ENCODE measurements at places on chromosomes 13 and 19.

DNA sequence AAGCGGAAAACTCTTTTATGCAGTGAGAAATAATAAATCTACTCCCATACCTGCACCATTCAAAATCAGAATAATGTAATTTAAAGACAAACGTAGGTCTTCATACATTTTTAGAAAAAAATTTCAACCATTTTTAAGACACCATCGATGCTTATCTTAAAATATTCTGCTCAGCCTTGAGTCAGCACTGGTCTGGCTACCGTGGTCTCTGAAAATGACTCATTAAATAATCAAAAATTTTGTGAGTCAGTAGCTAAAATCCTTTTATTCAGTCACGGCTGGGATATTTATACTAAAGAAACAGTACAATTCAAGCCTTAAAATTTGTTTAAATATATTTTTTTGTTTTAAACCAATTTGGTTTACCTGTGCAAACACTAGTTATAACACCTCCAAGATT, 2862.8 kb upstream of the PCDH20 start:
- no peak for DNase-seq

DNA sequence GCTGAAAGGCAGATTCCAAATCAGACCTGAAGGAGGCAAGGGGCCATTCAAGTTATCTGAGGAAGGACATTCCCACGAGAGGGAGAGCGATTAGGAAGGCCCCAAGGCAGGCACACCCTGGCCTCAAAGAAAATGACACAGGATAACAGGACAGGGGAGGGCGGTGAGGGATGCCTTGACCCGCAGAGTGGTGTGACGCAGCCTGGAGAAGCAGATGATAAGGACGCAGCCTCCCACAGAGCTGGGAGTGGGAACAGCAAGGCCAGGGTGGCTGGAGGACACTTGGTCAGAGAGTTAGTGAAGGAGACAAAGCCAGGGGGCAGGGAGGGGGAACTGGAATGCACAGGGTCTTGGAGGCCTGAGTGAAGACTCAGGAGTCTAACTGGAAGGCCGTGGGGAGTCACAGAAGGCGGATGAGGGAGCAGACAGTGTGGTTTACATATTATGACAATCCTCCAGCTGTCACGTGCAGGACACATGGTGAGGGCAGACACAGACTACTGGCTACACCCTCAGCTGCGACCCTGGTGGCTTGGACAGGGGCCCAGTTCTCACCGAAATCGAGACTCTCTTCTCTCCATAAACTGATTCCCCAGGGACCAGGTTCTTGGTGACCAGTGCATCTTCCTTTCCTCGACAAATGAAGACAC, 5.8 kb upstream of the DYRK1B start:
- DNase-seq, result no peak

DNA sequence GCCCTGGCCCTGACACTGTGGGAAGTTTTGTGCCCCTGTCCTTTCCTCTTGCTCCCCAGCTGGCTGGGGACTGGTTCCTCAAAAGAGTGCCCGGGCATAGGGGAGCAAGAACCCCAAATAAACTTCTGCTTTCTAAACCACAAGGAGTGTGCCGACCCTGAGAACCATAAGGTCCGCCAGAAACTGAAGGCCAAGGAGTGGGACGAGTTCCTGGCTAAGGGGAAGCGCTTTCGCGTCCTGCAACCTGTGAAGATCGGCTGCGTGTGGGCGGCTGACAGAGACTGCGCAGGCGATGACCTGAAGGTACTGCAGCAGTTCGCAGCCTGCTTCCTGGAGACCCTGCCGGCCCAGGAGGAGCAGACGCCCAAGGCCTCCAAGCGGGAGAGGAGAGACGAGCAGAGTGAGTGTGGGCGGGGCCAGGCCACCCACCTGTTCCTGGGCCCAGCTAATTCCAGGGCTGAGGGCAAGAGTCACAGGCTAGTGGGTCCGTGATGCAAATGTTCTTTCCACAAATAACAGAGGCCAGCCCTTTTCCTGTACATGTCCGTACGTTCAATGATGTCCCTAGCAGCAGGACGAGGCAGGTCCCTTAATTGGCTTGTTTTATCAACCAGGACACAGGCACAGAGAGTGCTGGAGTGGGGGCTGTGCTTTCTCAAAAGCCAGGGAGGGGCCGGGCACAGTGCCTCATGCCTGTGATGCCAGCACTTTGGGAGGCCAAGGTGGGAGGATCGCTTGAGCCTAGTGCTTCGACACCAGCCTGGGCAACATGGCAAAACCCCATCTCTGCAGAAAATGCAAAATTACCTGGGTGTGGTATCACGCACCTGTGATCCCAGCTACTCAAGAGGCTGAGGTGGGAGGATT, 25.6 kb downstream of the UBXN6 start:
- DNase-seq, result no peak

- no peak for DNase-seq
Measured at GRCh38 chr13:80074811-80075210, 266.1 kb downstream of the SPRY2 start.

DNA sequence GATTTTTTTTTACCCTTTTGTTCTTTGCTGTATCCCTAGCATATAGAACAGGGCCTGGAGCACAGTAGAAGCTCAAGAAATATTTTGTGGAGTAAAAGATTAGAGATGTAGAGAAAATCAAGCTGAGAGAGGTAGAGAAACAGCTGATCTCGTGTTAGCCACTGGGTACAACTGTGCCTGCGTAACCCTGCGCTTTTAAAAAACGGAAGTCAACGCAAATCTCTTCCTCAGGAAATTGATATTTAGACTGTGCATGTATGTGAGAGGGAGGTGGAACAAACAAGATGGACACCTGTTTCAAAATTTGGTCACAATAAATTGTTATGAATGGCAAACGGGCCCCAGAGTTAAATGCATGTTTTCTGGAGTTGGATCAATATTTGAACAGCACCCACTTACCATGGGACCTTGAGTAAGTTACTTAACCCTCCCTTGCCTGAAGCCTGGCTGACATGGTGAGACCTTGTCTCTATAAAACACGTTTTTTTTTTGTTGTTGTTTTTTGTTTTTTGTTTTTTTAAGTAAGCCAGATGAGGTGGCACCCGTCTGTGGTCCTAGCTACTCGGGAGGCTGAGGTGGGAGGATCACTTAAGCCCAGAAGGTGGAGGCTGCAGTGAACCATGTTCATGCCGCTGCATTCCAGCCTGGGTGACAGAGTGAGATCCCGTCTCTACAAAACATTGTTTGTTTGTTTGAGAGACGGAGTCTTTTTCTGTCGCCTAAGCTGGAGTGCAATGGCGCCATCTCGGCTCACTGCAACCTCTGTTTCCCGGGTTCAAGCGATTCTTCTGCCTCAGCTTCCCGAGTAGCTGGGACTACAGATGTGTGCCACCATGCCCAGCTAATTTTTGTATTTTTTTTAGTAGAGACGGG, 3.3 kb upstream of the EPOR start:
- no peak for DNase-seq

DNA sequence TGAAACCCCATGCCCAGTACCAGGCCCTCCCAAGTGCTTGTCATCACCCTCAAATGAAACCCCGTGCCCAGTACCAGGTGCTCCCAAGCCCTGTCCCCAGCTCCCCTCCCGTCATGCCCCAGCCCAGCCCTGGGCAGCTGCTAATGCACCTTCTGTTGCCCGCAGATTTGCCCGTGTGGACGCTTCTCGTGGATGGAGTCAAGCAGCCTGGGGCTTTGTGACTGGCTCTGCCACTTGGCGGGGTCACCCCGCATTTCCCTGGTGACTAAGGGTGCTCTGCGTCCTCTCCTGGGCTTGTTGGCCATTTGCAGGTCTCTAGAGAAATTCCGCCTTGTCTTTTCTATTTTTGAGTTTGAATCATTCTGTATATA, 82.7 kb downstream of the ATP11A start:
- DNase-seq, result no peak

DNA sequence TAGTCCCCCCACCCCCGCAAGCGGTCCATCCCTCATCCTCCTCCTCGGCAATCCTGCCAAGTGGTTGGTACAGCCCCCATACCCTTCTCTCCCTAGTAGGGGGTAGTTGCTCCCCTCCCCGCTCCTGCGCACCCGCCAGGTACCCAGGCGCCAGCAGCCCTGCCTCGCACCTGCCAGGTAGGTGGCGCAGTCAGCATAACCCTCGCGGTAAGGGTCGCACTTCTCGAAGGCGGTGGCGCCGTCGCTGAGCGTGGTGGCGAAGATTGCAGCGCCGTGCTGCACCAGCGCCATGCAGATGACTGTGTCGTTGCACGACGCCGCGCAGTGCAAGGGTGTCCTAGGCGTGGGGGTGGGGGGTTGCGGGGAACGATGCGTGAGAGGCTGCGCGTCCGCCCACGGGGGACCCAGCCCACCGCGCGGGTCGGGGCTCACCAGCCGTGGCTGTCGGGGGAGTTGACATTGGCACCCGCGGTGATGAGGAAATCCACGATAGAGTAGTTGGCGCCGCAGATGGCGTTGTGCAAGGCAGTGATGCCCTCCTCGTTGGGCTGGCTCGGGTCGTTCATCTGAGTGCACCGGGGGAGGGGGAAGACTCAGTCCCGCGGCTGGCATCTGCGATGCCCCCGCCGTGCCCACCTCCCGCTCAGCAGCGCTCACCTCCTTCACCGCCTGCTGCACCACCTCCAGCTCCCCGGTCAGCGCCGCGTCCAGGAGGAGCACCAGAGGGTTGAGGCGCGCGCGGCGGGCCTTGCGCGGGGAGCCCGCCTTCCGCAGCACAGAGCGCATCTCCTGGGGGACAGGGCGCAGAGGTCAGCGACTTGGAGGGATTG, 15.2 kb upstream of the ERCC2 start:
- no peak for DNase-seq

DNA sequence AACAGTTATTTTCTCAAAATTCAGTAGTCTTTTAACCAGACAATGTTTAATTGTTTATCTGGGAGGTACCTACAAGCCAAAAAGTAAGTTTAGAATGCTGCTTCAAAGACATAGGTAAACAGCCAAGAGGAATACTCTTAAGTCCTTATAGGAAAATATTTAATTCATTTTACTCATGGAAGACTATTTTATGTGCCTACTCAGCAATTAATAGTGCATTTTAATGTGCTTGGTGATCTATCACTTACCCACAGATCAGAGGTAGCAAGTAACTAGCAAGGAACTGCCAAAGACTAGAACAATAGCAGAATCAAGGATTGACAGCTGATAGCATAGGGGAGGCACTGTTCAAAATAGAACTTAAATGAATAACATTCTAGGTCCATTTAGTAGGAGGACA, 60.4 kb downstream of the DNAJC15 start:
- DNase-seq, result no peak

DNA sequence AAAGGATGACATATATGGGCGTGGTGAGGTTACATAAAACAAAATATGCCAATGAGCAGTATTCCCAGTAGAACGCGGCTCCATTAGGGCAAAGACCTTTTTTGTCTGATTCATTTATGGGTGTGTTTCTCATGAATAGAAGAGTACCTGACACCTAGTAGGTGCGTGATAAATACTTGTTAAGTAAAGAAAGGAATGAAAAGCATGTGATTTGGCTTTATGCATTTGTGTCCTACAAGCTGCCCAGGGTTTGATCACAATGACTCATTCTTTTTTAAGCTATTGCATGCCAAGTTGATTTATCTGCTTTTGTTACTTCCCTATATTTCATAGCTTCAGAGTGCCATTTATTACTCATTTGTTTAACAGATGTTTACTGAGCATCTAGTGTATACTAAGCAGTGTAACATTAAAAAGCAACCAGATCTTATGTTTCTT, 19.1 kb upstream of the KCTD4 start:
- no peak for DNase-seq

DNA sequence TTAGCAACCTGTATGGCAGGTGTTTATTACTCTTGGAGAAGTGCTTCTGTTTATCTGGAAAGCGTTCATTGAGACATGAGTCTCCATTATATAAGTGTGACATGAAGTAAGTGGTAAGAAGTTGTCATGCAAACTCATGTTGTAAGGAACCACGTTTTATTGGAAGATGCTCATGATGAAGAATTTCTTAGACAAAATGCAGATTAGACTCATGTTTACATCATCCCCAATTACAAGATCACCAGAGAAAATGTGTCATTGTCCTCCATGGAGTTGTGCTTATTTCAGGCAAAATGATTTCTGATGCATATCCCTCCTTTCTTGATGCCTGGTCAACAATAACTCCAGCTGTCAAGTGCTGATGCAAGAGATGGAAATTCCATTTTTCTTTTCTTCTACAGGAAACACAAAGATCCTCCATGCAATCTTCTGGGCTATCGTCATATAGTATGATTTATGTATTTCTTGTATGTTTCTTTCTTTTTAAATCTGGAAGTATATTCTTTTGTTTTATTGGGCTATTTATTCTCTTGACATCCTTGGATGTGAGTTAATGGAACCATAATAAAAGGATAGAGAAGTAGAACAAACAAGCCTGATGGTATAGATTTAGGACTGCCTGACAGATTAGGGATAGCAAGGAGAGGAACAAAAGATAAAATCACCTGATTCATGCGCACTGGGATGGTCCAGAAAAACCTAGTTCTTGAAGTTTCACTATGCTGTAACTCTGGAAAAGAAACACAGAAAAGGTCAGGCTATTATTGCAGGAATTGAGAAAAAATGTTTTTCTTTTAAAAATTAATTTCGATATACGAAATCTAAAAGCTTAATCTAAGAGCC, 50.7 kb upstream of the DIAPH3 start:
- DNase-seq, result no peak

DNA sequence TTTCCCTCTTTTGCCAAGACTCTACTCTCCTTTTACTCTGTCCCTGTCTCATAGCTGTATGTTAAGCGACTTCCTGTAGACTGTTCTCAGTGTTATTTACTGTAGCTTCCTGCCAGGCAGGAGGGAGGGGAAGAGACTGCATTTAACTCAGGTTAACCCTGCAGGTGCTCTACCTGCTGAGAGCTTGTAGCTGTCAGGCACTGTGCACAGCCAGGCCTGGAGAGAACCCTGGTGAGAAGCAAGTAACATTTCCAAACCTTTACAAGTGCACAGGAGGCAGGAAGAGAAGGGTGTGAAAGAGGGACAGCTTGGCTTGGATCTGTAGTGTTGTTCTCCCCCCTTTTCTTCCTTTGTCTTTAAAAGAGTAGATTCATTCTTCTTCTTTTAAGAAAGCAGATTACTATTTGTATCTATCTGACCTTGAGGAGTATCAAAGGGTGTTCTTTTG, 167.1 kb downstream of the LMO7 start:
- DNase-seq, result no peak

GRCh38 chr13:29597706-29598105, 2.2 kb upstream of the SLC7A1 start:
- DNase-seq, result no peak

DNA sequence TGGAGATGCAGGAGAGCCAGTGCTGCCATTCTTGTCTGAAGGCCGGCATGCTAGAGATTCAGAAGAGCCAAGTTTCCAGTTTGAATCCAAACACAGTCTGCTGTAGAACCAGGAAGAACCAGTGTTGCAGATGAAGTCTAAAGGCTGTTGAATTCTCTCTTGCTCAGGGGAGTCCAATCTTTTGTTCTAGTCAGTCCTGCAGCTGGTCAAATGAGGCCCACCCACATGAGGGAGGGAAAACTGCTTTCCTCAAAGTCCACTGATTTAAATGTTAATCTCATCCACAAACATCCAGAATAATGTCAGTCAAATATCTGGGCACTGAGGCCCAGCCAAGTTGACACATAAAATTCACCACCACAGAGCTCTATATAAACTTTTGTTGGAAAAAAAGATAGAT, 136.6 kb downstream of the FRY start:
- no peak for DNase-seq

DNA sequence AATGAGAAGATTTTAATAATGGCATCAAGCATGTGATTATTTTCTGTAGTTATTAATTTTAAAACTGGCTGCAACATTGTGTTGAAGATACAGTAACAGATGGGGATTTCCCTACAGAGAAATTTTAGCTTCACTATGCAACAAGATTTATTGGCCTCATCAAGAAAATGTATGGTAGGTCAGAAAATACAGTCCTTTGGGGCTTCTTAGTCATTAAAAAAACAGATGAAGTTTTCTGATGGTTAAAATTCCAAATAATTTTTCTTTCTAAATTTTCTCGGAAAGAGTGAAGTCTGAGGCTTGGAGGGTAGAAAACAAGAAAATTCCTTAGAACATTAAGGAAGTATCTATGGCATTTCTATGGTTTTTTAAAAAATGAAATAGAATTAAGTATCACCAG, 1790.8 kb upstream of the PCDH20 start:
- DNase-seq, result no peak

Measured in activated CD8-positive, alpha-beta memory T cell treated with anti-CD3 and anti-CD28 coated beads for 1 hour (primary cell).